Activated CD4-positive, alpha-beta memory T cell treated with anti-CD3 and anti-CD28 coated beads for 36 hours (primary cell): ENCODE measurements at places on chromosomes 12 and 14.

DNA sequence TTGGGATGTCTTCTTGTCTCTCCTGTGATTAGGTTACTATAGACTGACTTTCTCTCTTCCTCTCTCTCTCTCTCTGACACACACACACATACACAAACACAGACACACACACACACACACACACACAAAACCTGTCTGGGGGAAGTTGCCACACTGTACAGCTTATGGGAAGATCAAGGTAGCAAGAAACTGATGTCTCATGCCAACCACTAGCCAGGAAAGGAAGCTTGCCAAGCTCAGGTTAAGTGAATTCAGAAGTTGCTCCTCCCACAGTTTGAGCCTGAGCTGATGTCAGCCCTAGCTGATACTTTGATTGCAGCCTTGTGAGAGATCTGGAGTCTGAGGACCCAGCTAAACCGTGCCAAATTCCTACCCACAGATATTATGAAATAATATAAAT is 67.1 kb downstream of the PPFIA2 start:
- no peak for DNase-seq
- no peak overlapping the region for H3K4me3 ChIP-seq
- no peak overlapping the region for H3K27ac ChIP-seq

DNA sequence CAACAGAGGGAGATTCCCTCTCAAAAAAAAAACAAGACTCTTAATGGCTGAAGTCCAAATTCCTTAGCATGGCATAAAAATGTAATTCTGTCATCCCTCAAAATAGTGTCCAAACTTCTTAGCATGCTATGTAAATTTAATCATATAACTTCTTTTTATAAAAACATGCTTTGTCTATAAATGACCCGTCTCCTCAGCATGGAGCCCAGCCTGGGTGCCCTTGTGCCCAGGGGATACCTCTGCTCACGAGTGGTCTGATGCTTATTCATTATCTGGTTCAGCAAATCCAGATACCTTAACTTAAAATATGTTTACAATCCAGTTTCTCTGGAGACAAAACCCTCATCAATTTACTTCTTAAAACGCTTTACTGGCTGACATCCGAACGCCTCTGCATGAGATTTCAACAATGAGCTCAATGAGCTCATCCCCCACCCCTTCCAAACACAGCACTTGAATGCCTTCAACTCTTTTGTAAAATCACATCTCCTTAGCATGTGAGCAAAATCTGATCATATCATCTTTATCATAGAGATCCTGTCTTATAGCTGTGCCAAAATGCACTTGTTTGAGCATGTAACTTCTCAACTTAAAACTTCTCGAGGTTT is 15.7 kb downstream of the RTL1 start:
- H3K36me3 ChIP-seq = no peaks in the 10 kb centered on the region
- no peak for DNase-seq
- H3K4me3 ChIP-seq = no peak overlapping the region
- peaks cover 6% of the 10 kb centered on the region for H3K27me3 ChIP-seq
- no peaks in the 10 kb centered on the region for H3K4me1 ChIP-seq

- no peak overlapping the region for H3K4me3 ChIP-seq
- H3K27ac ChIP-seq = no peak overlapping the region
- H3K27me3 ChIP-seq = no peaks in the 10 kb centered on the region
- peaks cover 8% of the 10 kb centered on the region for H3K36me3 ChIP-seq
- no peak for DNase-seq
- H3K4me1 ChIP-seq = no peaks in the 10 kb centered on the region
These were observed 40.4 kb upstream of the A2M start for GRCh38 chr12:9156119-9156518.

DNA sequence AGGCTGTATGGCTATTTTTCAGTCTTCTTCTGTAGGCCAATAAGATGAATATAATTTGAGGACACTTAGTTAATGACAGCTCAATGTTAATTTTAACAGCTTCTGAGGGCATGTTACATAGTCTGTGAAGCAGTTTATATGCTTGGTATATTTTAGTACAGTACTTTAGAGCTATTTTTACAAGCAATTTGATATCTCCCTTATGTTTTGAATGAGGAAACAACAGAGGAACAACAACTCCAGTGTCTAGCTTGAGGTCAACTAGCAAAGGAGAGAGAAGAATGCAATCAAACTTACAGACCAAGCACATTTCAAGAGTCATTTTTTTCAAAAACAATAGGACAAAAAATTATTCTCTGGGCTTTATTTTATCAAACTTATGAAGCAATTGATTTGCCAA is 469.1 kb upstream of the DCN start:
- H3K27ac ChIP-seq = no peak overlapping the region
- H3K4me1 ChIP-seq = no peaks in the 10 kb centered on the region
- no peak for DNase-seq
- H3K36me3 ChIP-seq = no peaks in the 10 kb centered on the region

DNA sequence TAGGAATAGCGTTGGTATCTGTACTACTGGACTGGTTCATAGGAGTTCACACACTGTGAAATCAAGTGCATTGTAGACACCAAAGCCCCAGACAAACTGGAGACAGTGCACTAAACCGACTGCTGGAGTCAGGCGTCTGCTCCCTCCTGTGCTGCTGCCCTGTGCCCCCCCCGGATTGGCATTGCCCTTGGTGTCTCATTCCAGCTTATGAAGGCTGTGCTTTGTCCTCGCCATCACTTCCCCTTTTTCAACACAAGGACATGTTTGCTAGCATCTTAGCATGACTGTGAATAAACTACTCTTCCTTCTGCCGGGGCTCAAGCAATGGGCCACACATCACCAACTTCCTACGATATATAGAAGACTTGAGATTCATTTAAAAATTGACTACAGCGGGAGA is 84.0 kb downstream of the TMCC3 start:
- no peak for DNase-seq
- no peak overlapping the region for H3K27ac ChIP-seq
- no peak overlapping the region for H3K4me3 ChIP-seq
- H3K36me3 ChIP-seq = no peaks in the 10 kb centered on the region
- peaks cover 2% of the 10 kb centered on the region for H3K4me1 ChIP-seq
- peaks cover 23% of the 10 kb centered on the region for H3K27me3 ChIP-seq

GRCh38 chr14:42475289-42475688 is 868.6 kb downstream of the LRFN5 start:
- no peaks in the 10 kb centered on the region for H3K27me3 ChIP-seq
- H3K27ac ChIP-seq = no peak overlapping the region
- no peaks in the 10 kb centered on the region for H3K36me3 ChIP-seq
- H3K4me3 ChIP-seq = no peak overlapping the region
- no peak for DNase-seq
